Pericardium fibroblast (primary cell): ENCODE measurements at places on chromosomes 5 and 9. TPM values are rescaled to one million over a fixed set of nuclear protein-coding genes. Genes with fewer than 3 reads are reported as not detected.

ELOVL7 gene
- 0.09 TPM in 1 of 2 replicates, not detected in the other for total RNA-seq

PCDHGA1 gene
- 0.35 and 0.85 TPM in 2 replicates for total RNA-seq

LCN12 gene
- total RNA-seq, result not detected in 2 replicates

FOXD4L5 gene
- 0.94 TPM in 1 of 2 replicates, not detected in the other for total RNA-seq

TMEM171 gene
- 2.7 and 3.5 TPM in 2 replicates for total RNA-seq

OR1N2 gene
- not detected in 2 replicates for total RNA-seq

CATSPER3 gene
- total RNA-seq, result not detected in 2 replicates

TOR4A gene
- total RNA-seq, result 4.6 and 15.5 TPM in 2 replicates

MSX2 gene
- 0.23 and 3.0 TPM in 2 replicates for total RNA-seq

RAB24 gene
- total RNA-seq, result 26.6 and 28.8 TPM in 2 replicates

NMUR2 gene
- not detected in 2 replicates for total RNA-seq

TMCO6 gene
- total RNA-seq, result 8.6 and 11.8 TPM in 2 replicates

P4HA2 gene
- total RNA-seq, result 179 and 202 TPM in 2 replicates

GNAQ gene
- 16.3 and 23.6 TPM in 2 replicates for total RNA-seq

FCN2 gene
- not detected in 2 replicates for total RNA-seq
